ENCODE measurements at places on chromosomes 6 and 20.

DNA sequence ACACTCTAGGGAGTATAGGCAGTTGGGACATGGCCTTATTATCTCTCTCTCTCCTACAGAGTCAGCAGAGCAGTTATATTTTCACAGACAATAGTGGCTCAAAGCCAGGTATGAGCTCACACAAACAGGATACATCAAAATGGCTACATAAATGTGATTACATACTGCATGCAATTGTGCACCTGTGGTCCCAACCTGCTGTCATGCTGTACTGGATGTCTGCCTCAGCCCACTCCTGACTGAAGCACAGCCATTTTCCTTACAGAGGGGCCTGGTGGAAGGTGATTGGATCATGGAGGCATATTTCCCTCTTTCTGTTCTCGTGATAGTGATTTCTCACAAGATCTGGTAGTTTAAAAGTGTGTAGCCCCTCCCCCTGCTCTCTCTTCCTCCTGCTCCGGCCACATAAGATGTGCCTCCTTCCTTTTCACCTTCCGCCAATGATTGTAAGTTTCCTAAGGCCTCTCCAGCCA lies 37.0 kb upstream of the SAMHD1 start:
- no peak for DNase-seq

DNA sequence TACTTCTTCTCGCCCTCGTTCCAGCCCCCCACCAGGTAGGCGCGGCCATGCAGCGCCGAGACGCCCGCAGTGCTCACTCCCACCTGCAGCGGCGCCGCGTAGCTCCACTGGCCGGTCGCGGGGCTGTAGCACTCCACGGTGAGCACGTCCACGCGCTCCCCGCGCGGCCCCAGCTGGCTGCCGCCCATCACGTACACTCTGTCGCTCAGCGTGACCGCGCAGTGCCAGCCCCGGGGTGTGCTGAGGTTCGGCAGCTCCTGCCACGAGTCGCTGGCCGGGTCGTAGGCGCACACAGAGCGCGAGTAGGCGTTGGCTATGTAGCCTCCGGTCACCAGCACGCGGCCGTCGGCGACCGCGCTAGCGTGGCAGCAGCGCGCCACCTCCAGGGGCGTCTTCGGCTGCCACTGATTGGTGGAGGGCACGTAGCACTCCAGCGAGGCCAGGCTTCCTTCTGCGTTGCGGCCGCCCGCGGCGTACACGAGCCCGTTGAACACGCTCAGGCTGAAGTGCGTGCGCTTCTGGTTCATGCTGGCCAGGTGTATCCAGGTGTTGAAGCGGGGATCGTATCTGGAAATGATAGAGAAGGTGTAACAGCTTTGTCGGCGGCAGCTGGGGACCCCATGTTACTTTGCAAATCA lies 13.7 kb downstream of the KLHL31 start:
- peak; percentile 45 for DNase-seq

DNA sequence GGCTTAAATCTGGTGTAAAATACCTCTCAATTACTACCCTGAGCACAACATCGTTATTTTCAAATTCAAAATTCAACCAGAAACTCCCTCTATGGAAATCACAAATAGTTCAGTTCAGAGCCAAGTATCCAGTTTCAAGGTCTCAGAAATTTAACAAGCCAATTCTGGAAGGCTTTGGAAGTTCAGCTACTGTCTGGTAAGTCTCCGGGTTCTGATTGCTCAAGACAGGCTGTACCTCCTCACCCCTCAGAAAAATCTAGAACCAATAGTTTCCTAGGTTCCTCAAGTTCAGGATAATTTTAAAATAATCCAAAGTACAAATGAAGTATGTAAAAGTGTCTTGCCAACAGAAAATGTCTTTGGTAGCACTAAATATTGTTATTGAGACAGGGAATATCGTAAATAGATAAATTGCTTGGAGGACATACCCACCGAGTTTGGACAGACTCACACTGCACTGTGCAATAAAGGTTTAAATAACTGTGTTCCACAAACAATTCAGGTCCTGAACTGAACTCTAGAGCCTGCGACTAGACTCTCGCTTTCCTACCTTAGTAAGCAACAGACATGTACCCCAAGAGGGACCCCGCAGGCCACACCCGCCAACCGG lies 729 bp downstream of the ATG5 start:
- DNase-seq: no peak

DNA sequence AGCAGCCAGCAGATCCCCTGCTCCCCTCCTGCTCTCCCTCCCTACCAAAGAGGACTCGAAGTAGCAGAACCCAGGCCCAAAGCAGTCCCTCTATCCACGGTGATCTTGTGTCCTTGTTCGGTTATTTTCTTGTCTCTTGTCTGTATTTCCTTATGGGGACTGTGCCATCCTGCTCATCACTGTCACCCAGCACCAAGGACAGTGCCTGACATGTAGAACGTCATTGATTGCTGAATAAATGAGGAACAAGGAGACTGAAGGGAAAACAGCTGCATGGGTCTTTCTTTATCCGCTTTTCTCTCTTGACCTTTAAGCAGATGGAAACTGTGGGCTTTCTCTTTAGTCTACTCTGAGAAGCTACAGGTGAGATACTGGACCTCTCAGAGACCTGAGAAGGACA lies 29.4 kb upstream of the ZNF831 start:
- no peak for DNase-seq

DNA sequence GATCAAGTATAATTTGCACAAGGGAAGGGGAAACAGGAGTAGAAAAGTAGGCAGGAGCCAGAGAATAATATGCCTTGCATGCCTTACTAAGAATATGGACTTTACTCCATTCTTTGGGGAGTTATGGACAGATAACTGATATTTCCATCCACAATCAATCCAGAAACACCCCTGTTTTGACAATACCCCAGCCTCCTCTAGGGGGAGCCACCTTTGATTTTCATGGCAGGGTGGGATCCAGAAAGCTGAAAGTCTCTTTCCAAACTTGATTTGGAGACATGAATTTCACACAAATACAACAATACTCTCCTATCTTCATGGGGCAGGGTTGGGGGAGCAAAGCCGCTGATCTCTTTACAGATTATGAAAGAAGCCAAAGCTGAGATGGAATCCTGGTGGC lies 404.1 kb downstream of the FOXA2 start:
- DNase-seq: no peak

- no peak for DNase-seq
These were observed 77.6 kb upstream of the PMEPA1 start for GRCh38 chr20:57787151-57787989.

GRCh38 chr6:128676456-128676855 lies 156.1 kb upstream of the PTPRK start:
- DNase-seq: no peak

DNA sequence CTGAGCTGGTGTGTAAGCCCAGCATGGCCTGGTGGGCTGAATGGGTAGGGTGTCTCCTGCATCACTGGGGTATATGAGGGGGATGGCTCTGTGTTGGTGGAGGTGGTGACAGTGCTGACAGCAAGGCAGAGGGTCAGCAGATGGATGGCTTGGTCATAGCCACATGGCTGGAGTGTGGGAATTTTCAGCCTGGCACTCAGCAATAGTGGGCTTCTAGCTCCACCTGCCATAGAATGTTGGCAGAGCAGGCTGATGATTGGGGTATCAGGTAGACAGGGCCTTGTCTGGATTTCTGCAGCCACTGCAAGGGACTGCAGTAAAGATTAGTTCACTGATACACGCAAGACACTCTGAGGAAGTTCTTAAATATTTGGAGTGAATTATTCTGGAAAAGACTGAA lies 137.5 kb upstream of the BACH2 start:
- DNase-seq: no peak

GRCh38 chr20:61257611-61258010 lies 5.5 kb downstream of the CDH4 start:
- DNase-seq: no peak

DNA sequence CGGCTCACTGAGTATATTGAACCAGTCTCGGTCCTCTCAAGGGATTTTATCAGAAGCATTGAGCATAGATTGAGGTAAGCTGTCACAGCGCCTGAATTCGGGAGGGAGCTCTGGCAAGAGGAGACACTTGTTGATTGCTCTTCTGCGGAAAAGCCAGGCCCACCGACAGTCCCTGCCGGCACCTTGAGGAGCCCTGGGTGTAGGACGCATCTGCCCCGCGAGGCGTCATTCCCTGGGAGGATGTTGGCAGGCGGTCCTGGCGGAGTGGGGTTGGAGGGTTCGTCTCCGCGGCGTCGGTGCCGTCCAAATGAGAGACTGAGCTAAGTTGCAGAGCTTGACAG lies 843 bp downstream of the FBXO9 start:
- no peak for DNase-seq

DNA sequence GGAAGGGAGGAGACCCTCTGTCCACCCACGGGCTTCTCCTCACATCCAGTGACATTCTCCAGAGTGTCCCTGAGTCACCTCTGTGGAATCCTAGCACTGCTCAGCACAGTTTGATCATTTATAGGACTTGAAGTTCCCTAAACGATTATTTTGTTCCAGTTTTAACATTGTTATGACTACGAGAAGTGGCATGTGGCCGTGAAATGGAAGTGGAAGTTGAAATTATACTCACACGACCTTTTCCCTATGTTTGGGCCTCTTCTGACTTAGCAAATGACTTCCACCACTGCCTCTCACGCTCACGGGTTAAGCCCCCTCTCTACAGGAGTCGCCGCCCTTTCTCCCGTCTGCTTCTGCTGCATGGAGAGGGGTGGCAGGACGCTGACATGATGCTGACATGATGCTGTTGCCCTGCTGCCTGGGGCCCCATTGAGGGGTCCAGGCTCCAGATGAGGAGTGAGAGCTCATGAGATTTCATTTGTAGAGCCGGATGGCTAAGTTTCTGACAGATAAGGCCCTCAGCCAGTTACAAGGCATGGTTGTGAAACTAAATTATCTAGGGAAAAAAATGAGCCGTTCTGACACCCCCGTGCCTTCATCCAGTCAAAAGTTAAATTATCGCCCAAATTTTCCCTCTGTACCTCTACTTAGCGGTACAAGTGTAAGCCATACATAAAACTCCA lies 153.6 kb upstream of the UST start:
- DNase-seq: no peak

- DNase-seq: no peak
These were observed 102.9 kb upstream of the BMP2 start for GRCh38 chr20:6664574-6664973.

Measured in stimulated activated CD4-positive, alpha-beta T cell treated with anti-CD3 and anti-CD28 coated beads, TNF-alpha, amount 100 ng/mL, for 24 hours (primary cell).